ENCODE measurements at places on chromosomes 16 and 17.

DNA sequence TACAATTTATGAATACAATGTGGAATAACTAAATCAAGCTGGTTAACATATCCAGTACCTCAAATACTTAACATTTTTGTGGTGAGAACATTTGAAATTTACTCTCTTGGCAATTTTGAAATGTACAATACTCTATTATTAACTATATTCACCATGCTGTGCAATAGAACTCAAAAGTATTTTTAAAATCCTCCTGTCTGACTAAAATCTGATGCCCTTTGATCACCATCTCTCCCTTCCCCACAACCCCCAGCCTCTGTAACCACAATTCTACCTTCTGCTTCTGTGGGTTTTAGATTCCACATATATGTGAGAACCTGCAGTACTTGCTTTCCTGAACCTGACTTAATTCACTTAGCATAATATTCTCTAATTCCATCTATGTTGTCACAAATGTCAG lies 71.6 kb upstream of the ALOX12 start:
- DNase-seq: no peak

DNA sequence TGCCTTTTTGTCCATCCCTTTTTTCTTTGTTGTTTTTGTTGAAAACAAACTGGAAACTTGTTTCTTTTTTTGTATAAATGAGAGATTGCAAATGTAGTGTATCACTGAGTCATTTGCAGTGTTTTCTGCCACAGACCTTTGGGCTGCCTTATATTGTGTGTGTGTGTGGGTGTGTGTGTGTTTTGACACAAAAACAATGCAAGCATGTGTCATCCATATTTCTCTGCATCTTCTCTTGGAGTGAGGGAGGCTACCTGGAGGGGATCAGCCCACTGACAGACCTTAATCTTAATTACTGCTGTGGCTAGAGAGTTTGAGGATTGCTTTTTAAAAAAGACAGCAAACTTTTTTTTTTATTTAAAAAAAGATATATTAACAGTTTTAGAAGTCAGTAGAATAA lies 4.9 kb downstream of the SOX9 start:
- DNase-seq: no peak

GRCh38 chr17:56119191-56119590 lies 34.1 kb upstream of the ANKFN1 start:
- no peak for DNase-seq

- no peak for DNase-seq
Observed at GRCh38 chr17:12536021-12536420, 129.7 kb upstream of the MYOCD start.

DNA sequence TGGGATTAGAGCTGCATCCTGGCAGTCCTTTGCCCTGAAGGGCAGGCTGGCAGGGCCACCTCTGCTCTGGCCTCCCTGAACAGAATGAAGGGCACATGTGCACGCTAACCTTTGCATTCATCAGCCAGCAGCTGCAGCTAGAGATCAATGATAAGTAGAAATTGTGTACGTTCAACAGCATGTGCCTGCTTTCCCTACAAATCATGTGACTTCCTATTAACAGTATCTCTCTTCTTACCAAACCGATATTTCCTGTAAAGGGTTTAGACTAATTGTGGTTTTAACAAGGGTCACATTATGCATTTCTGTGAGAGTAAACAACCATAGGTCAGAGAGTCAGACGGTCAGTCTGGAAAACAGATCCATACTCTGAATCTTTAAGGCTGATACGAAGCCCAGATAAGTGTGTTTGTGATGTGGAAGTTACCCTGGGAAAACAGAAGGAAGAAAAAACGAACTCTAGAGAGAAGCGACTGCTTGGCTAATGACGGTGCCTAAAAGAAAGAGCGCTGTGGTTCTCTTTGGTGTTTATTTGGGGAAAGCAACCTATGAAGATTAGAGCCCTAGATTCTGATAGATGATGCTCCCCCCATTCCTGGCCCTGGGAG lies 219.4 kb downstream of the MAF start:
- DNase-seq: no peak

DNA sequence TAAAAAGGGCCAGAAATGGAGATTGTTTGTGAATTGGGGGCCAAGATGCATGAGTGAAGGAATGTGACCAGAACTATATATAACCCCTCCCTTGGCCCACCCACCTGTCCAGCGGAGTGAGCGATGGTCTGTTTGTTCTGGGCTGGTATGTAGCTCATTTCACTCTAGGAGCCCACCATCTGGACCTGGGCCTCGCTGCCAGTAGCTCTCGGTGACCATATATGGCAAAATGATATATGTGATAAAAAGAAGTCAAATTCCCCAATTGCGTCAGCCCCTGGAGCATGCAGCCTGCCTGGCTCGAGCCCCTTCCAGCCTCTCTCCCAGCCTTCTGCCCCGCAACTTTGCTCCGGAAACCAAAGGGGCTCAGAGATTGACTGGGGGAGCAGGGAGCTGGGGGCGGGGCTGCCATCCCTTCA lies 47.3 kb downstream of the CCDC42 start:
- no peak for DNase-seq
